AG09309 (cell line): ENCODE measurements at places on chromosomes 1 and 21.

GRCh38 chr1:100868364-100868995, 26.2 kb downstream of the EXTL2 start:
- peak; percentile 21 for DNase-seq

DNA sequence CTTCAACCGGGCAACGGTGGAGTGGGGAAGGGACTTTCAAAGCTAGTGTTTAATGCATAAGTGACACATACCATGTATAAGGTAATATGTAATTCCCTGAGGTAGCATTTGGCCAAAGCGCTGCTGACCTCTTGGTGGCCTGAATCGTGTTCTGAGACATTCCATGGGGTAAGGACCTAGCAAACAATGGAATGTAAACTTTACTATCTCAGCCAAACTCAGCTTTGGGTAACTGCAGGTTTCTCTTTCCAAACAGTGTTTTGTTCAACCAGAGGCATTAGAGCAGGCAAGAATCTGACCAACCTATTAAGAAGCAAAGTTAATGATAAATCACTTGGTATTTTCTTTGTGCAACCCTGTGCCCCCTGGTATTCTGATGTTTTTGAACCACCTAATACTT, 22.0 kb downstream of the TGFB2 start:
- DNase-seq: no peak

DNA sequence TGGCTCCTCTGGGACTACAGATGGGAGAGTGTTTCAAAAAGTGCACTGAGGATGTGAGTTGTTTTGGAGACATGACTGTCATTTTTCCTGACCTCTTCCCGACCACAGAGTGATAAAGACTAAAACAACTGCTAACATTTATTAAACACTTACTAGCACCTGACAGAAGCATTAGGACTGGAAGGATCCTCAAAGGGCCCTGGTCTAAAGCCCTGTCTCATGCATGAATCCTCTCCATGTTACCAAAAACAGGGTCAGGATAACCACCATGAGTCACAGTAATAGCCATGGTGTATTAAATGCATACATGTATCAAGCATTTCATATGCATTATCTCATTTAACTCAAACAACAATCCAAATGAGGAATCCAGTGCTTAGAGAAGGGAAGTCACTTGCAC, 11.5 kb downstream of the CYB5RL start:
- no peak for DNase-seq

DNA sequence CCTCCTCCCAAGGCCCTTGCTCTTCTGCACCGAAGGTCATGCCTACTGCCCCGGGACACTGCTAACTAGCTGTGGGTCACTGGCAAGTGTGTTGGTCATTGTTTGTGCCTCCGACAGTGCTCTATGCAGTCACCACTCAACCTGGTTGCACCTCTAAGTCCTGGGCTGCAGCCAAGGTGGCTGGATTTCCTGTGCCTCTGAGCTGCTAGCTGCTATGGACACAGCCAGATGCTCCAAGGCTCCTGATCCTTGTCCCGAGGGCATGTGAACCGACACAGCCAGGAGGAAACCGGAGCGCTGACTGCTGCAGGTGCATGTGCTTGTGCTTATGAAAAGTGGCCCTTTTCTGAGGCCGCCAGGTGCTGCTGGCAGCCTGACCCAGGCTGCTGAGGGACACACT, 14.7 kb upstream of the SPOCD1 start:
- no peak for DNase-seq

DNA sequence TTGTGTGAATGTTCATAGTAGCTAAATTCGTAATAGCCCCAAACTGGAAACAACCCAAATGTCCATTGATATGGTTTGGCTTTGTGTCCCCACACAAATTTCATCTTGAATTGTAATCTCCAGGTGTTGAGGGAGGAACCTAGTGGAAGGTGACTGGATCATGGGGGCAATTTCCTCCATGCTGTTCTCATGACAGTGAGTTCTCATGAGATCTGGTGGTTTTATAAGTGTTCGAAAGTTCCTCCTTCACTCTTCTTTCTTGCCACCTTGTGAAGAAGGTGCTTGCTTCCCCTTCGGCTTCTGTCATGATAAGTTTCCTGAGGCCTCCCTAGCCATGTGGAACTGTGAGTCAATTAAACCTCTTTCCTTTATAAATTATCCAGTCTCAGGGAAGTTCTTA, 11.3 kb downstream of the UBE2G2 start:
- no peak for DNase-seq

- no peak for DNase-seq
Measured at GRCh38 chr1:187415065-187415464, 586.3 kb downstream of the PLA2G4A start.

- DNase-seq: no peak
Measured at GRCh38 chr1:200275415-200275814, 134.4 kb downstream of the ZNF281 start.

GRCh38 chr1:54812801-54813484, 11.8 kb upstream of the TTC22 start:
- no peak for DNase-seq

DNA sequence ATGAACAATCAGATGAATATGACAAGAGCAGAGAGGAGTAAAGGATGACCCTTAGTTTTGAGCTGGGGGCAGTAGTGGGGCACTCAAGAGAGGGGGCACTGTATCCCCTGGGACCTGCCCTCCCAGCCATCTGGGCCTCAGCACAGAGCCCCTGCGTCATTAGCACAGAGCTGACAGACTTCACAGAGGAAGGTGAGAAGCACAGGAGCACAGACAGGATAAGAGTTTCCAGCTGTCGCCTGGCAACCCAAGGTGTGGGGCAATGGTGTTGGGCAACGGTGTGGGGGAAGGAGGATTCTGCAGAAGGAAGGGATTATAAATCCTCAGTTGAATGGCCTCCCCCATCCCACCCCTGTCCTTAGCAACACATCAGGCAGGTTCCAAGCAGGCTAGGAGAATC, 30.2 kb downstream of the RAB3B start:
- DNase-seq: no peak

- no peak for DNase-seq
Measured at GRCh38 chr1:56758135-56758534, 61.1 kb downstream of the FYB2 start.

DNA sequence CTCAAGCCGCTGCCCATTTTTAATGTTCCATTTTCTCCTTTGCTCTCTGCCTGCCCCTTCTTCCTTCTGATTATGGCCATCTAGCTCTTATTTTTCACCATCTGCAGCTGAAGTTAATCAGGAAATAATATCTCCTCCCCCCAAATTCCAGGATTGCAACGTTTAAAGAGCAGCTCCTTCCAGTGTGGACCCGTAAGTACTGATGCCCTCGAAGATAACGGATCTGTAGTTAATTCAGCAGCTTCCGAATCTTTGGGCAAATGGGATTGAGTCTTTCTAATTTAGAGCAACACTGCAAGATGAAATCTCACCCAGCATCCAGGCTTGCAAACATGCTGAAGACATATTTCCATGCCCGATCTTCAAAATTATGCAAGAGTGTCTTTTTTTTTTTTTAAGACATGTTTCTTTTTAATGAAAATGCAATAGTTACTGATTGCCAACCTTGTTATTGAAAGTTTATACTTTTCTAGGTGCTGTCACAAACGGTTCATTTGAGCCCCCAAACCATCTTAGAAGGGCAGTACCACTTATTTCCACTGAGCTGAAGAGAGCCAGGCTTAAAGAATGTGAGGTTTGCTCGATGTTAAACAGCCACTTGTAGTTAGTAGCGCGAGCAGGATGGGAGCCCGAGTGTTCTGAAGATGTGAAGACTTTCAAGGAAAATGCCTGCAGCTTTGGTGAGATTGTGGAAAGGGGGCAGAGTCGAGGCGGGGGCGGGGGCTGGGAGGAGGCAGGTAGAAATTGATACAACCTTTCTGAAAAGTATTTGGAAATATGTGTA, 10.9 kb upstream of the RCAN3 start:
- no peak for DNase-seq
